Activated CD4-positive, alpha-beta T cell treated with anti-CD3 and anti-CD28 coated beads, Interleukin-2, amount 10 ng/mL, durations not matched to agents 7 days and 5 days (primary cell): ENCODE measurements at places on chromosomes 7 and 10. TPM values are rescaled to one million over a fixed set of nuclear protein-coding genes. Genes with fewer than 3 reads are reported as not detected.
A peak's percentile ranks its signal among the peaks of the same experiment; 100 is the strongest.

Gene SNCG
- total RNA-seq = not detected

Gene NYAP1
- 0.23 TPM for total RNA-seq

Gene C10orf67
- not detected for total RNA-seq

DNA sequence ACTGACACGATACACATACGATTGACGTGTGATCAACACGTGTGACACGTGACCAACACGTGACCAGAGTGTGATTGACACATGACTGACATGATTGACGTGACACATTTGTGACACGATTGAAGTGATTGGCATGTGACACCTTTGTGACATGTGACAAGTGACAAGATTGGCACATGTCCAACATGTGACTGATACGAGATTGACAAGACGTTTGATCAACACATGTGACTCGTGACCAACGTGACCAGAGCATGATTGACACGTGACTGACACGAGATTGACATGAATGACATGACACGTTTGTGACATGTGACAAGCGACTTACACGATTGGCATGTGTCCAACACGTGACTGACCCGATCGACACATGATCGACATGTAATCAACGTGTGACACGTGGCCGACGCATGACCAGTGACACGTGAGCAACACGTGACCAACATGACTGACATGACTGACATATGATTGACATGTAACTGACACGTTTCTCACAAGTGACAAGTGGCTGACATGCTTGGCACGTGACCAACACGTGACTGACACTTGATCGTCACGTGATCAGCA is 22.0 kb downstream of the CRPPA start:
- H3K36me3 ChIP-seq = peaks cover 16% of the 10 kb centered on the region
- DNase-seq = no peak
- no peak overlapping the region for H3K27ac ChIP-seq
- H3K27me3 ChIP-seq = no peaks in the 10 kb centered on the region
- H3K4me1 ChIP-seq = peaks cover 3% of the 10 kb centered on the region
- H3K4me3 ChIP-seq = no peak overlapping the region

DNA sequence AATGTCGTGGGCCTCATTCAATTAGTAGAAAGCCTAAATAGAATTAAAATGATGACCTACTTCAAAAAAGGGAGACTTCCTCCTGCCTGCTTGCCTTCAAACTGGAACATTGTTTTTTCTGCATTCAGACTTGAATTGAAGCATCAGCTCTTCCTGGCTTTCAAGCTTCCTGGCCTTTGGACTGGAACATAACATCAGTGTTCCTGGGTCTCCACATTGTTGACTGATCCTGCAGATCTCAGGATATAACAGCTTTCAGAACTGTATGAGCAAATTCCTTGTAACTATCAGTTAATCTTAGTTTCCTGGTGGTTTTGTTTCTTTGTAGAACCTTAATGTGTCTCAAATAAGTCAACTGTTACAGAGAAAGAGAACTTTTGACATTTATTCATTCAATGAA is 18.6 kb downstream of the MAGI2 start:
- H3K4me3 ChIP-seq = no peak overlapping the region
- H3K27me3 ChIP-seq = no peaks in the 10 kb centered on the region
- H3K27ac ChIP-seq = no peak overlapping the region
- no peaks in the 10 kb centered on the region for H3K4me1 ChIP-seq
- H3K36me3 ChIP-seq = no peaks in the 10 kb centered on the region
- DNase-seq = no peak

GRCh38 chr10:102422545-102423129 is 2.0 kb downstream of the FBXL15 start:
- peak overlapping the region; percentile 95 for H3K27ac ChIP-seq
- H3K4me3 ChIP-seq = peak overlapping the region; percentile 90
- H3K27me3 ChIP-seq = peaks cover 11% of the 10 kb centered on the region
- peak; percentile 57 for DNase-seq
- H3K36me3 ChIP-seq = peaks cover 16% of the 10 kb centered on the region

DNA sequence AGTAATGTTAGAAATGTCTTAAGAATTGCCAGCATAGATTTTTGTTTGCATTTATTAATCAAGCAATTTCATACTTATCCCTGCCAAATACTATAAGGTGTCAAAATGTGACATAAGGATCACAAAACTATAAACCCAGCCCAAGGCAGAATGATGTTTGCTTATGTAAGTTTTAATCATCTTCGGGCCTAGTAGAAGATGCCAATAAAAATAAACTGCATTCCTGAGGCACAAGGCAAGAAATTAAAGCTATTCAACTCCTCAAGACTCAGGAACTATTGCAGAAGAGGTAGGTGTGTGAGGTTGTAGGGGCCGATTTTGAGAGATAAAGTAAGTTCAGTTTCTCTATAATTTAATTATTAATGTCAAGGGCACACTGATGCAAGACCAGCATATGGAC is 189.4 kb upstream of the AHR start:
- no peaks in the 10 kb centered on the region for H3K4me1 ChIP-seq
- no peaks in the 10 kb centered on the region for H3K36me3 ChIP-seq
- H3K27ac ChIP-seq = no peak overlapping the region
- peaks cover 3% of the 10 kb centered on the region for H3K27me3 ChIP-seq
- no peak overlapping the region for H3K4me3 ChIP-seq

- no peak for DNase-seq
- no peak overlapping the region for H3K27ac ChIP-seq
- H3K27me3 ChIP-seq = no peaks in the 10 kb centered on the region
- no peaks in the 10 kb centered on the region for H3K36me3 ChIP-seq
- H3K4me1 ChIP-seq = no peaks in the 10 kb centered on the region
- no peak overlapping the region for H3K4me3 ChIP-seq
Observed at GRCh38 chr7:5602734-5603133, 178.7 kb downstream of the RNF216 start.

- H3K4me3 ChIP-seq = no peak overlapping the region
- no peaks in the 10 kb centered on the region for H3K36me3 ChIP-seq
- H3K27ac ChIP-seq = no peak overlapping the region
- DNase-seq = no peak
- H3K27me3 ChIP-seq = no peaks in the 10 kb centered on the region
Observed at GRCh38 chr10:105026566-105026965, 385.5 kb downstream of the SORCS3 start.

DNA sequence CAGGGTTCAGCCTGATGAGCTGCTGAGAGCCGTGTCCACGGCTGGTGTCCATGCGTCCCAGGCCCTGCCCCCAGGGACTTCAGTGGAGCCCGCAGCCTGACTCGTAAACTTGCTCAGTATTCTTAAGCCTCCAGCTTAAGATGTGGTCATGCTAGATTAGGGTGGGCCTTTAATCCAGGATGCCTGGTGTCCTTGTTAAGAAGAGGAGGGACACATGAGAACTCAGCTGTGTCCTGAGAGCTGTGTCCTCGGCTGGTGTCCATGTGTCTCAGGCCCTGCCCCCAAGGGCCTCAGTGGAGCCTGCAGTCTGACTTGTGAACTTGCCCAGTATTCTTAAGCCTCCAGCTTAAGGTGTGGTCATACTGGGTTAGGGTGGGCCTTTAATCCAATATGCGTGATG is 23.0 kb downstream of the DOCK1 start:
- H3K4me1 ChIP-seq = no peaks in the 10 kb centered on the region
- no peak for DNase-seq
- H3K27ac ChIP-seq = no peak overlapping the region
- no peaks in the 10 kb centered on the region for H3K36me3 ChIP-seq

DNA sequence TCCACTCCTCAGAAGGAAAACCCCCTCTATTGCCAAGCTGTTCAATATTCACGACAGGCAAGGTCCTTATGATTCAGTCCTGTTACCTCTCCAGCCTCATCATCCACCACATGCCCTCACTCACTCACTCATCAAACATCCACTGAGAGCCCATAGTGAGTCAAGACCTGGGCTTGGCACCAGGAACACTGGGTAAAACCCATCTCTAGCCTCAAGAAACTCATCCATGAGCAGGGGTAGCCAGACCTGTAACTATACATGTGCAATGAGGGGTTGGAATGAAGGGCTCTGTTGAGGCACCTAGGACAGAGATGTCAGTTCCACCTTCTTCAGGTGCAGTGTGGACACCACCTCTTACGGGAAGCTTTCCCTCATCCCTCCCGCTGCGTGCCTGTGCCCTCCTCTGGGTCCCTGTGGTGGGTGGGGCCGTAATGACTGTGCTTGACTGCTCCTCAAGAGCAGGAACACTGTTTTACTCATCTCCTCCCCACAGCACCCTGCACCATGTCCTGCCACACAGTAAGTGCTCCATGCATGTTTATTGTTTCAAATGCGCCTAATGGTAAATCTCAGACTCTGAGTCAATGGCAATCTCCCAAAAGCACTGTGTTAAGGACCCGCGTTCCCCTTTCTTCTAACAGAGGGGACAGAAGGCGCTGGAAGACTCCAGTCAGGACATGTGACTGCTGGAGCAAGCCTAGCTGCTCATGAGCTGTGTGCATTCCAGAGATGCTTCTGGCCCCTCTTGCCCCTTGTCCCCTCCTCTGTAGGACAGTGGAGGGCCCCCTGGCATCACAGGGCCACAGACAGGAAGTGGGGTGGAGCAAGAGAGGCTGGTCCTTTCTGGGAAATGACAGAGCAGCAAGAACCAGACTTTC is 95.4 kb downstream of the HIPK2 start:
- no peaks in the 10 kb centered on the region for H3K27me3 ChIP-seq
- H3K4me3 ChIP-seq = no peak overlapping the region
- peaks cover 33% of the 10 kb centered on the region for H3K36me3 ChIP-seq

DNA sequence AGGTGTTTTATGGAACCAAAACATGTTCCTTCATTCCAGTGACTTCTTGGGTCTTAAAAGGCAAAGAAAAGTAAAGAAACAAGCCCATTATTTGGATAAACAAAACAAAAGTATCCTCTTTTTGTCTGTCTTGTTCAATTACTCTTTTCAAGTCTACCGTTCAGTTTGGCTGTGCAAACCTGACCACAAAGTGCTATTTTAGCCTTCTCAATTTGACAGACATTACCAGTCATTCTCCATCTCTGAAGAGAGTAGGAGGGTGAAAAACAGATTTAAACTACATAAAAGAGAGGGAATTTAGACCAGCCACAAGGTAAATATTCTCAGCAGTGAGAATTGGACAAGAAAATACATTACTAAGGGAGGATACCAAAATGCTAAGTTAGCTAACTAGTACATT is 145.2 kb downstream of the GRM3 start:
- no peaks in the 10 kb centered on the region for H3K4me1 ChIP-seq
- H3K27me3 ChIP-seq = no peaks in the 10 kb centered on the region
- no peak for DNase-seq
- H3K36me3 ChIP-seq = no peaks in the 10 kb centered on the region

DNA sequence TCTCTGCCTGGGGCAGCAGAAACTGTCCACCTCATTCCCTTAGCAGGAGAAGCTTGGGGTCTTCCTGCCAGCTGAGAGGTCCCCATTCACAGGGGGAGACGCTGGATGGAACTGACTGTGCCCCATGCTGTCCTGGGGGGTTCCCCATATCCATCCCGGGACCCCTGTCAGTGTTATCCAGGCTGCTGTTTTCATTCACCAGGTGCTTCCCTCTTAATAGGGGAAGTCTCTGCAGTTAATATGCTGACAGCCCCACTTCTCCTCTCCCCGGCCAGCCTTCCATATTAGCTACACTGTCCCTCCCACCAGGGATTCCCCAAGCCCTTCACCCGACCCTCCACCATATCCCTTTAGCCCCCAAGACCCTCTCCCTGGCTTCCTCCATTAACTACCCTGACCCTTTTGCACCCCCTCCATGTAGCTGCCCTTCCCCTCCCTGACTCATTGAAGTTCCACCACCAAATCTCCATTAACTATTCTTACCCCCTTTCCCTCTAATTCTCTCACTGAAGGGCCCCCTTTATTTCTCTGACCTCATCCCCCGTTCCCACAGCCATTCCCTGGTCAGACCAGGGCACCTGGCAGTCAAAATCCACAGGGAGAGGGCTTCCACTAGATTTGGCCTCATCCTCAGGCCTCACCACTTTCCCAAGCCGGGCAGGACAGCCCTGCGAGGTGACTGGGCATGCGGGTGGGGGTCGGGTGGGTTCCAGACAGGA is 92.0 kb upstream of the PAX2 start:
- H3K27ac ChIP-seq = no peak overlapping the region
- H3K4me3 ChIP-seq = no peak overlapping the region
- H3K36me3 ChIP-seq = peaks cover 7% of the 10 kb centered on the region
- DNase-seq = no peak
- H3K27me3 ChIP-seq = peaks cover 66% of the 10 kb centered on the region

DNA sequence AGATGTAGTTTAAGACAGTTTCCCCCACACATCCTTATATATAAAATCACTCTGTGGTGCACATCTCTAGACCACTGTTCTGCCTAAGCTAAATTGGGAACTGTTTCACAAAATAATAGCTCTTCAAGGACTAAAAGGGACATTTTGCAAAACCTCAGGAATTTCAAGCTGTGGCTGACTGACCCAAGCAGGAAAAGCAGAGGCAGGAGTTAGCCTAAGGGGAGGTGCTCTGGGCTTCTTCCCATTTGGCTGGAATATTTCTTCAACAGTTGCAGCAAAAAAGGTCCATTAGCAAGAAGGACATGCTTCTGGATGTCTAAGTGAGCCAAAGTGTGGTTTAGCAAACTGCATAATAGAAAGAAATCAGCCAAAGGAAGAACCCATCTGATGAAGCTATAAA is 551.2 kb upstream of the ANKRD30A start:
- H3K27me3 ChIP-seq = no peaks in the 10 kb centered on the region
- H3K4me1 ChIP-seq = no peaks in the 10 kb centered on the region
- DNase-seq = no peak
- no peaks in the 10 kb centered on the region for H3K36me3 ChIP-seq

GRCh38 chr7:107068156-107068555 is 23.7 kb downstream of the PRKAR2B start:
- H3K4me1 ChIP-seq = peaks cover 2% of the 10 kb centered on the region
- no peaks in the 10 kb centered on the region for H3K36me3 ChIP-seq
- H3K27me3 ChIP-seq = peaks cover 3% of the 10 kb centered on the region
- DNase-seq = no peak
- no peak overlapping the region for H3K4me3 ChIP-seq
